ENCODE measurements at places on chromosomes 1 and 21.

GRCh38 chr1:18343581-18343980 lies 137.1 kb upstream of the KLHDC7A start:
- DNase-seq, result no peak

DNA sequence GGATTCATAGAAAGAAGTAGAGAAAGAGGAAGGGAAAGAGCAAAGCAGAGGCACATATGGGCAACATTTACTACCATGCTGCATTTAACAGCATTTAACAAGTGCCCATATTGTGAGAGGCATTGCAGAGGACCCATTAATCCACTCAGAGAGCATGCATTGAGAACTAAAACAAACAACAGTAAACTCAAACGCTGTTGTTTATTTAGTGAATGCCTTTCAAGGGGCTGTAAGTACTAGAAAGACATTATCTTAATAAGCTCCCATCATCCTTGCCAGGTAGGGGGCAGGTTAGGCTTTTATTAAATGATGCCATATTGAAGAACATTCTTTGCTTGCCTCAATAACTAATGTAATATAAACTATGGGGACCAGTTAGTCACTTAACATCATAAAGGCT lies 254.3 kb upstream of the DAB1 start:
- no peak for DNase-seq

DNA sequence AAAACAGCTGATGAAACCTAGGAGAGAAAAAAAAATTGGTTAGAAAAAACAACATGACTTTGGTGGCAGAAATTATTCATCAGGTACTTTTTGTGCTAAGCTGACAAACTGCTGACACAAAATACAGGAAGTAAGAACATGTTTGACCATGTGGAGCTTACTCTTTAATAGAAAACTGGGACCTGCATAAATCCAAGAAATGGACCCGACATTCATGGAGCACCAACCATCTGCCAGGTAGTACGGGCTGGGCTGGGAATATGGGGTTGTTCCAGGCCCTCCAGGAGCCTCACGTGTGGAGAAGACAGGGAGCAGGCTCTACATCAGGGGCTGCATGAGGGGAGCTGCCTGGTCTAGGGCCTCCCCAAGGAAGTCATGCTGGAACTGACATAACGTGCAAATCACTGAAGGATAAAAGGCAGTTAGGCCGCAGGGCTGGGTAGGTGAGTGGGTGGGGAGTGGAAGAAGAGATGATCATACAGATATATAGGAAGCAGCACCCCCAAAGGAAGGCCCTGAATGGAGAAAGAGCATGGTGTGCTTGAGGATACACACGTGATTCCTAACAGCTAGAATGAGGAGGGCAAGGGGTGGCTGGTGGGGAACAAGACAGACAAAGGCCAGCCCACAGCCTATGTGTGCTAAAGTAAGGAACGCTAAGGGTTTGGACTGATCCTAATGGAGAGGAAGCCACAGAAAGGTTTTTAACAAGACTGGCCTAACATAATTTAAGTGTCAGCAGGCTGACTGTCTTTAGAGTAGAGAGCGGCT lies 26.1 kb downstream of the CD58 start:
- DNase-seq, result no peak

DNA sequence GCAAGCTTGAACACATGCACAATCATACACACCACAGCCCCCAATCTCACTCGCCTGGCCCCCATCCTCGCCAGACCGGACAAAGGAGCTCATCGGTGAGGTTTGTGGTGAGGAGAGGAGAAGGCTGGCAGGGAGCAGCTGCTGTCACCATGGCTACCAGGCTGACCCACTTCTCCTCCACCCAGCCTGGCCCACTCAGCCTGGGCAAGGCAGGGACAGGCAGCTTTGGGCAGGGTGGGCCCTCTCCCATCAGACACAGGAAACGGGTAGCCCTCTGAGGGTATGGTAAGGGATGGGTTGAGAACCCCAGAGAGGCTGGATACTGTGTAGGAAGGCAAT lies 15.9 kb downstream of the RIMS3 start:
- DNase-seq, result no peak

- no peak for DNase-seq
Observed at GRCh38 chr1:193549081-193549480, 362.7 kb upstream of the B3GALT2 start.

- DNase-seq, result no peak
Observed at GRCh38 chr1:237879195-237879594, 11.5 kb downstream of the ZP4 start.

DNA sequence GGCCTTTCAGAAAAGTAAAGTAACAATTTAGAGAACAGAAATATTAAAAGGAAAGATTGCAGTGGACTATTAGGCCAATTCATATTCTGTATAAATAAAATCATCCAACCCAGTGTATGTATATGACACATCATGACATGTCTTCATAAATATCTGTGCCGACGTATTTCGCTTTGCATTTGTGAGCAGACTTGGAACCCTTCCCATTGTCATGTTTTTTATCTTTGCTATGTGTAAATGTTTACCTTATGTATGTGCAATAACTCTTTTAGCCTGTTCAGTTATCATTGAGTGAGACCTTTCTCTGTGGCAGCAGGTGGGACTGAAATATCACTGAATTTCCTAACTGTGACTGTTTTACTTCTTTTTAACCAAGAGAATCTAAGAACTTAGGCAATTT lies 58.0 kb upstream of the FAM3B start:
- no peak for DNase-seq

- no peak for DNase-seq
Observed at GRCh38 chr1:2466958-2467554, 9.0 kb upstream of the PLCH2 start.

Measured in kidney capillary endothelial cell (primary cell).